Suppressor macrophage (primary cell): ENCODE measurements at places on chromosomes 5 and 9.

- DNase-seq = peak; percentile 84
Measured at GRCh38 chr5:129904102-129904666, at the start of gene CHSY3. Gene CHSY3 (plus strand): TSS chr5:129904465.

DNA sequence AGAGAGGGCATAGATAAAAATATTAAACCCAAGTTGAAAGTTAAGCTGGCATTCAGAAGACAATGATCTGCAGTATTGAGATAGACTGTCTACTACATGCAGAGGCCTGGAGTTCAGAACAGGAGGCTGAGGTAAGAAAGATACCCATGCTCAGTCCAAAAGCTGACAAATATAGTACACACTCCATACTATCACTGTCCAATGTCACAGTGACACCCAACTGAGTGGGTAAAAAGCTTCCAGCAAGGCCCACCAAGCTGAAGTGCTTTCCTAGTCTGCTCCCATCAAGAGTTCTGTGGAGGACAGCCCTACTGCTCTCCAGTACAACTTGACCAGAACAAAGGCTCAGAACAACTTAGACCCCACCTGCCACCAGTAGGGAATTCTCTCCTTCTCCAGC, 124.9 kb downstream of the SLC12A2 start:
- no peak for DNase-seq

DNA sequence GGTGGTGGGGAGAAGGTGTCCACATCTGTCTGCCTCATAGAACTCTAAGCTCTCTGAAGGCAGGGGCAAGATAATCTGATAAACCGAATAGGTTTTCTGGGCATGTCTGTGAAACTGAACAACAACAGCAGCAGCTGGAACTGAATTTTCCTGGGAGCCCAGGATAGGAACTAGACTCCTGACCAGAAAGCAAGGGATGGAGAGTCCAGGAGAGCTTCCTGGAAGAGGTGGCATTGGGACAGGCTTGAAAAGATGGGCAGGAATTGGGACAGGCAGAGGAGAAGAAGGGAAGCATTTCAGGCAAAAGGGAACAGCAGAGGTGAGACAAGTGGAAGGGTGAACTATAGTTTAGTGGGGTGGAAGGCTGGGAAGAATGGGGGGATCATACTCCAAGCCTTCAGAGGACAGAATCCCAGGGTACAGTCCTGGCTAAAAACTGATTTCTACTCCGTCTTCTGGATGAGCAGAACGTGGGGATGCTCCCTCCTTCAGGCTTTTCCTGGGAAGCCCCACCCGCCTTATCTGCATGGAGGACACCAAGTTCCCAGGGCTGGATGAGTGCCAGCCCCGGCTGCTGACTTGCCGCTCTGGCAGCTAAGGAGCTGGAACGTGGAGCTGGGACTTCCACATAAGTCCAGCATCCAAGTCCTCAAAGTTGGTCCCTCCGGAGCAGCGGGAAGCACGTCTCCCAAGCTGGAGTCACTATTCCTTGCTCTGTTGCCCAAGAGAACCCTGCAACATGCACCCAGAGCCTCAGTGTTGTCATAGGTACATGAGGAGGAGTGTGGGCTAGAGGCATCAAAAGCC, 13.9 kb upstream of the KIF12 start:
- DNase-seq = no peak

DNA sequence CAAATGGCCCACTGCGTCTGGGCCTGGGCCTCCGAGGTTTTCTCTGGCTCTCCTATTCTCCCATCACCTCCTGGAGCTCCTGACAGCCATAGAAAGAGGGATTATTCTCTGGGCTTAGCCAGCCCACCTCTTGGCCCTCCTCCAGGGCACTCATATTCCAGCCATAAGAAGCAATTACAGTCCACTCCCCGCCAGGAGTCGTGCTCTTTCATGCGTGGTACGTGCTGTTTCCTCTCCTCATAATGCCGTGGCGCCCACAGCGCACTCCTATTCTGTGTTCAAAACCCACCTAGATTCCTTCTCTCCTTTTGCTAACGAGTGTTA, 240.8 kb upstream of the ZNF462 start:
- DNase-seq = no peak

DNA sequence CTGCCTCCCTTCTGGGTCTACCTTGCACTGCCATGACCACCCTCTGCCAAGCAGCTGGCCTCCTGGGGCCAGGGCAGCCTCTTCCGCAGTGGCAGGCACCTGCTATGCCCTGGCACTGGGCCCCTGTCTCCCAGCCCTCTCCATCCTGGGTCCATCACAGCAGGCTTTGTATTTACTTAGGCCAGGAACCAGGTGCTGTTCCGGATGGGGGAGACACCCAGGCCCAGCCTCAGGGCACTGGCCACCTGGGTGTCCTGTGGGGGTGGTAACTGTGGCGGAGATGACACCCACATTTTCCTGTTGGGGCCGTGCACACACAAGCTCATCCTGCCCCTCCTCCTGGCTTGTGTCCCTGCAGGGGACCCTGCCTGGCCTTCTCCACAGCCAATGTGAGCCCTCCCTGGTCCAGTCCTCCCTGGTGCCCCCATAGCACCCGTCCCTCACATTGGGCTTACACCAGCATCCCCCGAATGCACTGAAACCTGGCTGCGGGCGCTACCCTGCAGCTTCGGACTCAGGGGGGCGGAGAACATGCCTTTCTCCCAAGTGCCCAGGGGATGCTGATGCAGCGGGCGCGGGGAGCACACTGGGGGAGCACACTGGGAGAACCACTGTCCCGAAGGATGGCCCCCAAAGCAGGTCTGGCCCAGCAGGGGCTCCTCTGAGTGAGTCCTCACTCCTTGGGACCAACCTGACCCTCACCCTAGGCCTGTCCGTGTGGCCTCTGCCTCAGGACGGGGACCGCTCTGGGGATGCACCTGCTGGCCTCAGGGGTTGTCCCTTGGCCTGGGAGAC, 17.9 kb downstream of the FAM163B start:
- DNase-seq = no peak

DNA sequence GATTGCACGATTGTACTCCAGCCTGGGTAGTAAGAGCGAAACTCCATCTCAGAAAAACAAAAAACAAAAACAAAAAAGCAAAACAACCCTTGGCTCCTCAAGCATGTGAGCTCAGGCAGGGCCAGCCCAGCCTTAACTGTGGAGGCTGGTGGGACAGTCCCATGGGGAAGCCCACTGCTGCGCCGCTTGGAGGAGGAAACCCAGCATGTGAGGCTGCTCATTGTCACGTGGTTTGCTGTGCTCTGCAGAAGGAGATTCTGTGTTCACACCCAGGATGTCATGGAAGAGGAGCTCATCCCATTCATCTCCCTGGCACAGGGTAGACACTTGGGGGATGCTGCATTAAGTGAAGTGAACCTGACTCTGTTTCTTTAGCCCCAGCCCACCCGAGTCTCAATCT, 4.0 kb downstream of the ZBED3 start:
- DNase-seq = no peak

DNA sequence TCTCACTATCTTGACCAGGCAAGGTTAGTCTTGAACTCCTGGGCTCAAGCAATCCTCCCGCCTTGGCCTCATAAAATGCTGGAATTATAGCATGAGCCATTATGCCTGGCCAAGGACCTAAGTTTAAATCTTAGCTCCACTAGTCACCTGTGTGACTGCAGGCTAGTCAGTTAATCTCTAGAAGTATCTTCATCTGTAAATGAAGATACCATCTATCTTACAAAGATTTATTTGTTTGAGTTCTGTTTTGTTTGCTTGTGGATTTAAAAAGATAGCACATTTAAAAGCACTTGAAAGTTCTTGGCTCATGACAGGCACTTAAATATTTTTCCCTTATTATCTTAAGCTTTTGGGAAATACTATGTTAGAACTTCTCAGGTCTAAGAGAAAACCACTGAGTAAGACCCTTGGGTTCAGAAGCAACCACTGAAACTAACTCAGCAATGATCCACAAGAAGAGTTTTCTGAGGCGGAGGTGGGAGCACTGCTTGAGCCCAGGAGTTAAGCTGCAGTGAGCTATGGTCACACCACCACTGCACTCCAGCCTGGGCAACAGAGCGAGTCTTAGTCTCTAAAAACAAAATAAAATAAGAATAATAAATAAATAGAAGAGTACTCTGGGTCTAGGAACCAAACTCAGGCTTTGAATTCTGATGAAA, 19.1 kb downstream of the TMEM245 start:
- DNase-seq = no peak

DNA sequence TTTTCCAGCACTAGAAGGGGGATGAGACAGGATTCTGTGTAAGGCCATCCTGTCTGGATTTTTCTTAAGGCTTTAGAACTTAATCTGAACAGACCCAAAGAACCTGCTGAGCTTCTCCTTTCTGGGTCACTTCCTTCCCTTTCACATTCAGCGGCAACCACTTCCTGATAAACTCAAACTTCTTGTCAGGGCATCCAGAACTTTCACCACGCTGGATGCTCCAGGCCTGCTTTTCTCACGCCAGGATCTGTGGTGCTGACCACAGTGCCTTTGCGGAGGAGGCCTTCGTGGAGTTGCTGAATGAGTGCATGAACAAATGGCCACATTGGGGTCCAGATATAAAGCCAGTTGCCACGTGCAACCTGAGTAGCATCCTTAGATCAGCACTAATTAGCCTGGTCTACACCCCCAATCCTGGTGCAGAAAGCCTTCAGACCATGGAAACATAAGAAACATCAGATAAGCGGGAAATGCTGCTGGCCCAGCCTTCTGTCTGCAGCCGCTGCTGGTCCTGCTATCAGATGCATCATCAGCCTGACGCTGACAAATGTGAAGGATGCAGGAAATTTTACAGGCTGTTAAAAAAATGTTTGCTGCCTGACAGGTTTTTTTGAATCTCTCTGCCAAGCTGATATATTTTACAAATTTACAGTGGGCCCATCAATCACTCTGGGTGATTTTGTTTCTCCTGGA, 75.3 kb upstream of the BARHL1 start:
- peak; percentile 77 for DNase-seq

DNA sequence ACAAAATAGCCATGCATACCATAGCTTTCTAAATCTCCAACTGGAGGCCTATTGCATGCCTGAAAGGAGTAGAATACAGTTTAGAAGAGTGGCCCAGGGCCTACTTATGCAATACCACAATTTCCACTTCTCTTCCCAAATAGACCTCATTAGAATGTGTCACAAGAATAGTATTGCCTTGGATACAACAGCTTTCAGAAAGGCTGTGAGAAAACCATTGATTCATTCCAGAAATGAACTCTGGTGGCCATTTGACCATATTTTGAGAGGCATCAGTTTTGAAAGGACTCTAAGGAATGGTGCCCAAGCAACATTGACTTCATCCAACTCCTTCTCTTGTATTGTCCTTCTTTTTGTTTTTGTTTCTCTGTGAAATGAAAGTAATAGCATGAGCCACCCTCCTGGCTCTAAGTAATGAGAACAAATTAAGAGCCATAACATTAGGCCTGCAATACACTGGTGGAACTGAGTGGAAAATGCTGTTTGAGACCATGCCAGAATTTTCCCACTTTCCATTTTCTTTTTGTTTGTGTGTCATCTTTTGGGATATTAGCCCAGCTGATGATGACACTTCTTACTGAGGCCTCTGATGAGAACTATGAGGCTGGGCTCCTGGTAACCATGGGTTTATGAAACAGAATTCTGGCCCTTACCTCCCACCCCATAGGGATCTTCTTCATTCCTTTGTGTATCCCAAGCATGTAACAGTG, 90.2 kb downstream of the TMEM174 start:
- DNase-seq = no peak

DNA sequence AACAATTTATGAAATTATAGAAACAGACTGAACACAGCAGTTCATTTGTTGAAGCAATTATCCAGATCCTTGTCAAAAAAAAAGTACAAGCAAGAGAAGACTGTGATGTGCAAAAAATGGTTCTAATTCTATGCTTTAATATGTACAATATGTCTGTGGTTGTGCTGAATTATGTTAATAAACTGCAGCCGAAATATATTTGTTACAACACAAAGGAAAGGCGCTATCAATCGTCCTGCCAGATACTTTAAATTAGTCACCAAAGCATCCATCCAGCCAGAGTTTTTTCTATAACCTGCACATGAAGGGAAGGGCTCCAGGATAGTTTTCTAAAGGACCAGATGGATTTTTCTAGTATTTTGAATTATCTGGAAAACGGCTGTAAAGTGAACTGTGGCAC, 259.5 kb downstream of the BNC2 start:
- no peak for DNase-seq

- DNase-seq = no peak
Measured at GRCh38 chr9:111036946-111037345, 1.3 kb downstream of the LPAR1 start.

GRCh38 chr5:96195123-96195522, 233.5 kb upstream of the ELL2 start:
- DNase-seq = no peak

- DNase-seq = peak; percentile 95
Measured at GRCh38 chr9:98129451-98129881, 10.4 kb upstream of the TRIM14 start.

- DNase-seq = peak; percentile 71
Measured at GRCh38 chr9:128396970-128397613, 23.6 kb upstream of the CERCAM start.

DNA sequence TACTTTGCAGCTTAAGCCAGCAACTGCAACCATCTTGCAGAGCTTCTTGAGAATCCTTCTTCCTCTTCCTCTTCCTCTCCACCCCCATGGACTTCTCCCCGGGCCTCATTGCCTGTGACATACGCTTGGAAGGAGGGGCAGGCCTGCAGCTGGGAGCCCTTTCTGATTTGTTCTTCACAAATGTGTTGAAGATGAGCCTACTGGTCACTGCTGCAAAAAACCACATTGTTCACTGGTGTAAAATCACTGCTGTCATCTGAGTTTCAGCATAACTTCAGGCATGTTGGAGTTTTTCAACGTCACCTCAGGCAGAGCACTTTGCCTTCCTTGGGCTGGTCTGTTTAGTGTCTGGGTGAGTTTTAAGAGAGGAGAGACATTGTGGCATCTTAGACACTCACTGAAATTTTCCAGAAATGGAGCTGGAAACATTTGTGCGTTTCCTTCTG, 7.9 kb downstream of the TJP2 start:
- peak; percentile 85 for DNase-seq

- DNase-seq = no peak
Measured at GRCh38 chr9:112031400-112031799, 134.8 kb downstream of the UGCG start.

DNA sequence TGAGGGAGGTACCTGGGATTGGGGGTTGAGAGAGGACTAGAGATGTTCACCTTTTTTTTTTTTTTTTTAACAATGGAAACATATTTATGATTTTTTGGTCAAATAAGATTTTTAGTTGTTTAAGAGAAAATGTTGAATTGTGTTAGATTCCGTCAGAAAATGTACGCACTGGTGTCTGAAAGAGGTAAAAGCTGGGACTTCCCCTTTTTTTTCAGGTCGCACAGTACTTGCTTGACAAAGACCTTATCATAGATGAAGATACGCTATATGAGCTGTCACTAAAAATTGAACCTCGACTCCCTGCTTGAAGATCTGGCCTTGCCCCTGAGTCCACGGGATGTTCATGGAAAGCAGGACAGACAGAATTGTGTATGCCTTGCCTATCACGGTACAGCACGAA, 7.7 kb upstream of the CKMT2 start:
- DNase-seq = no peak

- DNase-seq = no peak
Measured at GRCh38 chr9:123695386-123695785, 234.5 kb downstream of the DENND1A start.

GRCh38 chr9:30913331-30913730, 1471.1 kb upstream of the ACO1 start:
- no peak for DNase-seq
